ENCODE measurements at places on chromosomes 1 and 21. TPM values are rescaled to one million over a fixed set of nuclear protein-coding genes. Genes with fewer than 3 reads are reported as not detected.

LAMC2 gene
- 1,196 TPM for total RNA-seq

E2F2 gene
- 0.36 TPM for total RNA-seq

OR2T35 gene
- total RNA-seq = not detected

OR2L13 gene
- total RNA-seq = not detected

A3GALT2 gene
- total RNA-seq = not detected

NR1I3 gene
- total RNA-seq = not detected

RNF223 gene
- total RNA-seq = 2.6 TPM

ADARB1 gene
- 16.1 TPM for total RNA-seq

RGS4 gene
- 0.07 TPM for total RNA-seq

LMOD1 gene
- not detected for total RNA-seq

C8A gene
- not detected for total RNA-seq

MATN1 gene
- total RNA-seq = not detected

TUT4 gene
- 51.5 TPM for total RNA-seq

SLC6A17 gene
- under 0.01 TPM for total RNA-seq

FCRL1 gene
- not detected for total RNA-seq

SNX7 gene
- total RNA-seq = 18.1 TPM

RIPPLY3 gene
- total RNA-seq = under 0.01 TPM

UMODL1 gene
- total RNA-seq = 0.07 TPM

LRRC71 gene
- not detected for total RNA-seq

TRIM67 gene
- total RNA-seq = not detected

MT1HL1 gene
- not detected for total RNA-seq

RAB4A gene
- 66.2 TPM for total RNA-seq

NBPF3 gene
- total RNA-seq = 21.6 TPM

LCE1C gene
- not detected for total RNA-seq

SMYD2 gene
- 54.0 TPM for total RNA-seq

PODN gene
- not detected for total RNA-seq

ZNF670 gene
- total RNA-seq = 6.2 TPM

DNAJC28 gene
- total RNA-seq = 1.6 TPM

CNIH4 gene
- 110 TPM for total RNA-seq

CD5L gene
- not detected for total RNA-seq

RNU11 gene
- total RNA-seq = not detected

TLCD4 gene
- 0.34 TPM for total RNA-seq

TNFRSF9 gene
- 2.7 TPM for total RNA-seq

JAM2 gene
- total RNA-seq = not detected

DTL gene
- total RNA-seq = 0.34 TPM

OR14K1 gene
- total RNA-seq = not detected

SLC45A1 gene
- not detected for total RNA-seq

RER1 gene
- total RNA-seq = 67.3 TPM

GIPC2 gene
- total RNA-seq = 0.50 TPM

RAVER2 gene
- 8.5 TPM for total RNA-seq

SLC6A9 gene
- 35.5 TPM for total RNA-seq

TMEM201 gene
- 2.1 TPM for total RNA-seq

ERG gene
- total RNA-seq = 0.78 TPM

OR2L2 gene
- total RNA-seq = not detected

WNT3A gene
- under 0.01 TPM for total RNA-seq

PTGFRN gene
- total RNA-seq = 183 TPM

MLLT11 gene
- 3.3 TPM for total RNA-seq

ACTL8 gene
- total RNA-seq = not detected
